ENCODE measurements at places on chromosomes 5 and 9. TPM values are rescaled to one million over a fixed set of nuclear protein-coding genes. Genes with fewer than 3 reads are reported as not detected.

DMGDH gene
- total RNA-seq, result 1.4 TPM

DNA sequence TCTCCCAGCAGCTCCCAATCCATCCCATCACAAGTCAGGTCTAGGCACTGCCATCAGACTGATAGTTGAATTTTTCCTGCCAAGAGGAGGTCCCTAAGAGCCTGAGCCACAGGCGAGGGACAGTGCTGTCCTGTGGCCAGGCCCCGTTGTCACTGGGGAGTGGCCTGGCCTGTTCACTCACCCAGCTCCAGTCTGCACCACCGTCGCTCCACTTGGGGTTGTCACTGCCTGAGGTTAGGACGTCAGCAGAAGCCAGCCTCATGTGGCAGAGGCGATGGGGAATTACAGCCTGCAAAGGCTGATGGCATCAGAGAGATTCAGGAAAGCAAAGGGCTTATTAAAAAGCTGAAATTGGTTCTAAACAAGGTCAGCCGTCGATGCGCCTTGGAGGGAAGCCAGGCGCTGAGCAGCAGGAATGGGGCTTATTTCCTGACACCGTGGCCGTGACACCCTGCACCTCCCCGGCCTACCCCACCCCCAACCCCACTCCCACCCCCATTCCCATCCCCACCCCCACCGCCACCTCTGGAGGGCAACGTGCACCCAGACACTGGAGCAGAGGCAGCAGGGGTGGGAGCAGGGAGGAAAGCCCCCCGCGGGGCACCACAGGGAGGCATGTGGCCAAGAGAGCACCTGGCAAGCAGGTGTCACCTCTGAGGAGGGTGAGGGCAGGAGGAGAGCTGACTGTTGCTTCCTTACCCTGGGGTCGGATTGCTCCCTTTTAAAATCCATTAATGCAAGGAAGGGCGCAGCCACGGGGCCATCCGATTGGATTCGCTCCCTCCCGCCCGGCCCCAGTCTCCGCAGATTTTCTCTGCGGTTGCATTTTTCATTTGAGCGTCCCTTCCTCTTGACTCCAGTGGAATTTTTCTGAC lies 3.1 kb upstream of the DBH start:
- no peak for DNase-seq

MZB1 gene
- total RNA-seq, result not detected

- DNase-seq, result no peak
Measured at GRCh38 chr9:118209343-118209742, 505.1 kb downstream of the TLR4 start.

MYO10 gene
- 99.8 TPM for total RNA-seq

OTP gene
- not detected for total RNA-seq

DNA sequence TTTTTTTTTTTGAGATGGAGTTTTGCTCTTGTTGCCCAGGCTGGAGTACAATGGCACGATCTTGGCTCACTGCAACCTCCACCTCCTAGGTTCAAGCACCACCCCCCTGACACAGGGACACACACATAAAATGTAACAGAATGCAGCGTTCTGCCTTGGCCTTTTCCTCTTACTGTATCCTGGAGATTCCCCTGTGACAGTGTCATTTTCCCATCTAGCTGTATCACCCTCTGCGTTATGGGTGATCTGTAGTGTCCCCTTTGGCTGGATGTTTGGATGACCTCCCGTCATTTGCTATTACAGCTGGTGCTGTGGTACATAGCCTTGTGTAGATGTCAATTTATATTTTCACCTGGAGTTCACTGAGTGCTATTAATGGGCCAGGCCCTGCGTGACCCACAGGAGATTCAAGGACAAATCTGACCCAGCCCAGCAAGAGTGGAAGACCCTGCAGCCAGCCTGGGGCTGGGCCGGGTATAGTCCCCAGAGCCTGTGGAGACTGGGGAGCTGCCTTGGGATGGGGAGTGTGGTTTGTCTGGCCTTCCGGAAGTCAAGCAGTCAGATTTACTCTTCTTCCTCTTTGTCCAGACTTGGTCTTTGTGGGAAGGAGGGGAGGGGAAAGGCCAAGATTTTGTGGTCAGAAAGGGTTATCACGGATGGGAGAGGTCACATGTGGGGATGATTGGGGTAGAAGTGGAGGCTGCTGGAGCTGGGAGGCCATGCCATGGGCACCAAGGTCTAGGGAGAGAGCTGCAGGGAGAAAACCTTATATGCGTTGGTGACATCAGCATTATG lies 43.6 kb downstream of the ERGIC1 start:
- no peak for DNase-seq

SLC6A19 gene
- total RNA-seq, result not detected

PCDHGA9 gene
- 3.6 TPM for total RNA-seq

- DNase-seq, result peak; percentile 49
Measured at GRCh38 chr9:6551136-6551535, 94.4 kb downstream of the GLDC start.

EQTN gene
- total RNA-seq, result not detected

GRCh38 chr5:139646111-139646510 lies 2.0 kb upstream of the CXXC5 start:
- DNase-seq, result no peak

GRCh38 chr9:111282845-111283244 lies 47.2 kb downstream of the OR2K2 start:
- no peak for DNase-seq

DNA sequence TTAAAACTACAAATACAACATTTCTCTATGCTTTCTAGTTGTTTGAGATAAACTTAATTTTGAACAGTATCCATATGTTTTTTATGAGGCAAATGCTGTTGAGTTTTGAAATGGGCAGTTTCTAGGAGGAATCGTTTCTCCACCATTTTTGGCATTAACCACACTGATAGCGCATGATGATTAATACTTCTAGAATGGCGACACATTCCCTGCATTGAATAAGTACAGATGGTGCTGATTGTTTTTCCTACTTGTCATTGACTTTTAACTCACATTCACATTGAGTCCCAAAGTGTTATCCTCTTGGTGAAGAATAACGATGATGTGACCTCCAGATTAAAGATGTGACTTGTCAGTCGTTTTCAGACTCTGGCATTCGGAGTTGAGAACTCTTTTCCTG lies 6.5 kb upstream of the CCDC192 start:
- no peak for DNase-seq

BNC2 gene
- 8.6 TPM for total RNA-seq

ANKRD55 gene
- 3.2 TPM for total RNA-seq

- DNase-seq, result no peak
Measured at GRCh38 chr9:84054341-84055010, 73.9 kb downstream of the RMI1 start.

Data from dermis blood vessel endothelial cell (primary cell).